ENCODE measurements at places on chromosomes 6 and 20. TPM values are rescaled to one million over a fixed set of nuclear protein-coding genes. Genes with fewer than 3 reads are reported as not detected.

KIF3B gene
- total RNA-seq, result 37.0 TPM

LTA gene
- total RNA-seq, result not detected

MCM9 gene
- 17.9 TPM for total RNA-seq

TMEM74B gene
- total RNA-seq, result 4.5 TPM

FAM217A gene
- not detected for total RNA-seq

SLC25A27 gene
- total RNA-seq, result 0.68 TPM

FUT9 gene
- 1.6 TPM for total RNA-seq

C20orf96 gene
- total RNA-seq, result 8.1 TPM

BMP5 gene
- not detected for total RNA-seq

DYNLT2 gene
- 1.4 TPM for total RNA-seq

FILIP1 gene
- total RNA-seq, result 0.21 TPM

PTK6 gene
- total RNA-seq, result 0.55 TPM

HSPA1A gene
- total RNA-seq, result 67.0 TPM

PPP1R3G gene
- total RNA-seq, result 2.1 TPM
